CD4-positive, CD25-positive, alpha-beta regulatory T cell (primary cell): ENCODE measurements at places on chromosomes 7 and 10. TPM values are rescaled to one million over a fixed set of nuclear protein-coding genes. Genes with fewer than 3 reads are reported as not detected.

- H3K27ac ChIP-seq: no peak overlapping the region
- DNase-seq: no peak
- H3K4me3 ChIP-seq: no peak overlapping the region
- H3K27me3 ChIP-seq: no peaks in the 10 kb centered on the region
- H3K4me1 ChIP-seq: peaks cover 12% of the 10 kb centered on the region
Measured at GRCh38 chr10:62755662-62756653, 48.6 kb upstream of the ADO start.

Gene MOGAT3
- total RNA-seq: not detected

GRCh38 chr10:10996966-10997620 lies 20.6 kb upstream of the CELF2 start:
- H3K36me3 ChIP-seq: no peaks in the 10 kb centered on the region
- H3K27me3 ChIP-seq: peaks cover 12% of the 10 kb centered on the region
- DNase-seq: no peak

- H3K4me3 ChIP-seq: no peak overlapping the region
- no peaks in the 10 kb centered on the region for H3K36me3 ChIP-seq
- no peak overlapping the region for H3K27ac ChIP-seq
- no peak for DNase-seq
Measured at GRCh38 chr10:86944907-86945306, 12.5 kb downstream of the MMRN2 start.

DNA sequence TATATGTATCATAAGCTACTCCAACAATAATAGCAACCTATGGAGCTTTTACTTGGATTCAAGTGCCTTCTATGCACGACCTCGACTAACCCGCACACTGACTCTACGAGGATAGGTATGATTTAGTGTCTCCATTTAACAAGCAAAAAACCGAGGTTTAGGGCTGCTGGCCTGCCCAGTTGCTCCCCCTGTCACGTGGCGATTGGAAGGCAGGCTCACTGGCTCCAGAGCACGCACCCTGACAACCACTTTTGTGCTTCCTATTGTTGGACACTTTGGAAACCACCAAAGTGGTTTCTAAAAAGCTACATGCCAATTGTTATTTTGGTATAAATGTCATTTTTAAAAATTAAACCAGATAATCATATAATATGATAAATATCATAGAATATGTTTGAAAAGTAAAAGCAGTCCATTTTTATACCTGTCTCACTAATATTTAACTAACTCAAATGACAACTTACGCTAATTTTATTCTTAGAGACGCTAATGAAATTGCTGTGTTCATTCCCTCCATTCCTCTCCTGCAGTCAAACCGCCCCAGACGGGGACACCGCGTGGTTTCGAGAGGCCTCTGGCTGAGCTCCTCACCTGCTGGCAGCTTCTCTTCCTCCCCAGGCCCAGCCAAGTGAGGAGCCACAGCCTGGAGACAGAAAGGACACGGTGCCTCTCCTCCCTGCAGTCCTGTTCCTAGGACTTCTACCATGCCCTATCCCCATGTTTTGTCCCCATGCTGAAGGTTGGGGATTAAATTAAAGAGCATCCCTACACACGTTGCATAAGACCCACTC lies 22.2 kb upstream of the RHEB start:
- H3K4me3 ChIP-seq: no peak overlapping the region
- H3K36me3 ChIP-seq: no peaks in the 10 kb centered on the region
- H3K27ac ChIP-seq: no peak overlapping the region
